Large intestine (tissue), 12 donors: ENCODE measurements at places on chromosomes 12 and 14. TPM values are rescaled to one million over a fixed set of nuclear protein-coding genes. Genes with fewer than 3 reads are reported as not detected.
A peak's percentile ranks its signal among the peaks of the same experiment; 100 is the strongest.

GRCh38 chr12:67161322-67161918 lies 107.7 kb upstream of the CAND1 start:
- DNase-seq, result peak; percentile 29

DNA sequence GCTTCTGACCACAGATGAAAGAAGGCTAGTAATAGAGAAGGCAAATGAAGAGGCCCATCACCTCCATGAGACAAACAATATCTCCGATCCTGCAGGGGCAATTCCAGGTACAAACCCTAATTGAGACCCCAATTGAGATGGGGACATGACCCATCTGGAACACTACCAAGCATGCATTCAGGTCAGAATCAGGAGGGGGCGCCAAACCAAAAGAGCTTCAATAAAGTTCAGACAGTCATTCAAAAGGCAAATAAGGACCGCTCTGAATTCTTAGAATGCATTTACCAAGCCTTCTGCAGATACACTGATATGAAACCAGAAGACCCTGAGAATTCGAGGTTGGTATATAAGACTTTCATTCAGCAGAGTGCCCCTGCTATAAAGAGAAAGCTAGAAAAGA lies 10.2 kb upstream of the EDDM3B start:
- no peak for DNase-seq

GRCh38 chr12:78406828-78407227 lies 457.7 kb upstream of the SYT1 start:
- DNase-seq, result no peak

DNA sequence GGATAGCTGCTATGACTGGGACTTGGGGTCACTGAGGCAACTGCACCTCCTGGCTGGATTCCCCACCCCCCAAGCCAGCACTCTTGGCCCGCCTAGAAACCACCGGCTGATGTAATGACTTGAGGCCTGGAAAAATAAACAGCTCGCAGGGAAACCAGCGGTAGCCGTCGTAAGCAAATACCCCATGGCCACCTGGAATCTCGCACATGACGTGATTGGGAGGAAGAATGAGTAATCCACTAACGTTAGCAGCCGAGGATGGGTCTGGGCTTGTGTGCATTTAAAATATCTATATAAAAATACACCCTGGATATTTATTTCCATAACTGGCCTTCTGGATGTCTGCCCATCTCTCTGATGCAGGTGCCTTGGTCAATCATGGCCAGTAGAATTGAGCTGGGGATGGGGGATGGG lies 120.1 kb downstream of the SMOC1 start:
- DNase-seq, result no peak

TCTN1 gene
- polyA plus RNA-seq, result 25.2 TPM

DICER1 gene
- 32.2 TPM for polyA plus RNA-seq

SNW1 gene
- polyA plus RNA-seq, result 65.3 TPM
